Femur (tissue), 1 donor: ENCODE measurements at places on chromosomes 1 and 21.

DNA sequence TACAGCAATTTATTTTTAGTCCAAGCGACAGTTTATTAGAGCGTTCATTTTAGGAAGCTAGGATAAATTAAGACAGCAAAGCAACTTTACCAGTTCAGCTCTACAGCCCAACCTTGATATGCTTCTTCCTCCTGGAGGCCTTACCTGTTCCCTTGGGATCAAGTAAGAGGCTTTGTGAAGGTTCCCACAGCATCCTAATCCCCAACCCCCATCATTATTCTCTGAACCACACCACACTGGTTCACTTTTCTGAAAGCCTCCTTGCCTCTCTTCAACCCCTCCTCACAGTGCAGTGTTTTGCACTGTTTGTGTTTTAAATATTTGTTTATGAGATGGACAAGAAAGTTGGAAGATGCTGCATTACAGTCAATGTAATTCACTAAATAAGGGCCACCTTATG lies 126.3 kb upstream of the CXADR start:
- DNase-seq: no peak

DNA sequence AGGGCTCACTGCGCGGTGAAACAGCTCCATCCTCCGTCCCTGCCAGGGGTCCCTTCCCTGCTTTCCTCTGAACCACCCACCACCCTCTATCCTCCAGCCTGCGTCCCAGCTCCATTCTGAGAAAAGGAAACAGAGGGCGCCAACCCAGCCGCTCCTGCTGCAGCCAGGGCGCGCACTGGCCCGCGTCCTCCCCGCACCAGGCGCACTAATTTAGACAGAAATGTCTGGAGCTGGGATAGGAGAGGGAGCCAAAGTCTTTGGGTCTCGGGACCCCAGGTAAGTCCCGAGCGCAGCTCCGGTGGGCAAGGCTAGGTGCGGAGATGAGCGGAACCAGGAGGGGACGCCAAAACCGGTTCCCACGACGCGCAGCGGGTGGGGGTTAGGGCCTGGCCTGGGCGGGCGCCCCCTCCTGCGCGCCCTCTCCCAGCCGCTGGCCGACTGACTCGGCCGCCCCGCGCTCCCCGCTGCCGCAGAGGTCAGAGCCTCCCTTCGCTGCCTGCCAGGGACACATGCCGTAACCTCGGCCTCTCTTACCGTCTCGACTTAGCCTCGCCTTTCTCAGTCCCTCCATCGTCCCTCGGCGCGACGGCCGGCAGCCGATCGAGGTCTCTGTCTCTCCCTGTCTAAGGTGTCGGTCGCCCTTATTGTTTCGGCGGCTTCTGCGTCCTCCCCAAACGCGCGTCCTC lies 2.0 kb downstream of the CAMK2N1 start:
- no peak for DNase-seq

DNA sequence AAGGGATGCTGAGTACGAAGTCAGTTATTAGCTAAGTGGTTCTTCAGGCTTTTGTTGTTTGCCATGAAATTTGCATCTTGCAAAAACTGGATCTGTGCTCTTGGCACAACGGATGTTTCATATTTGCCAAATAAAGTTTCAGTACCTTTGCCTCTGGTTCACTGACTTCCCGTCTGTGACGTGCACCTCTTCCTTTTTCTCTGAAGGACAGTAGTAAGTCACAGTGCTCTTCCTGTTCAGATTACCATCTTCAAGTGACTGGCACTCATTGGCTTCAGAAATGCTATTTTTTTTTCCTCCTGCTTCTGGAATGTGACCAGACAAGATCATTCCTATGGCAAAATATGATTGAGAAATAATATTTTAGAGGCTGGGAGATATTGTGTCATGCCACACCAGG lies 75.9 kb upstream of the GREM2 start:
- DNase-seq: no peak

- DNase-seq: peak; percentile 63
These were observed 10.0 kb downstream of the SCNN1D start for GRCh38 chr1:1290238-1290731.

GRCh38 chr1:7942214-7942921 lies 1.7 kb upstream of the TNFRSF9 start:
- DNase-seq: peak; percentile 76

DNA sequence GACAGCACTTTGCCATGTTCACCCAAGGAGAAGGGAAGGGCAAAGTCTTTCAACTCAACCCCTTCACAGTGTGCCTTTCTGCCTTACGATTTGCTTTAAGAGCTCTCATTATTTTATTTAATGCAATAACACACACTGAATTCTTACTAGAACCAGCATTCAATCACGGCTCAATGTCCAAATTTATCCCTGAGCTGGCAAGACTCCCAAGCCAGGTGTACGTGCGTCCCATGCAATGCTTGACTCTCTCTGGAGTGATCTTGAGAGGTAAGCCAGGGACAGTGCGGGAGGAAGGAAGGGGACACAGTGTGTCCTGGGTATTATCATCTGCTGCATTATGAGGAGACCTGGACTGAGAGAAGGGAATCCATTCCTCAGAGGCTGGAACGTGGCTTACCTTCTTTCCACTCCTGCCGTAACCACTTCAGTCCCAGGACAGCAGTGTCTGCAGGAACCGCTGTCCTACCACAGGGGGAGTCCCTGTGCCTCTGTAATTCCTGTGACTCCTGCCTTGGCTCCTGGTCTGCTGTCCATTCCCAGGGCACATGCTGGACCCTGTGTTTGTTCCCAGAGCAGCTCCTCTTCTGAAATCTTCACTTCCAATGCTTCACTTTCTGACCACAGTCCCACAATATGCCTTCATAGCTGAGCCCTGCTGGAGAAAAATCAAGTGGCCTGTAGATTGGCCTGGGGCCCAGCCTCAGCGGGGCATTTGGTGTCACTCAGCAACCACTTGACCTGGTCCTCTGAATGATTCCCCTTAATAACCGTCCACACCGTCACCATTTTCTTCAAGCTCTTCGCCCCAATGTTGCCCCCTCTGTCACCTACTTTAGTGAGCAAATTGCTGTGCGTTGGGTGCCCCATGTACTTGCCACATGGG lies 28.6 kb upstream of the STUM start:
- DNase-seq: no peak

DNA sequence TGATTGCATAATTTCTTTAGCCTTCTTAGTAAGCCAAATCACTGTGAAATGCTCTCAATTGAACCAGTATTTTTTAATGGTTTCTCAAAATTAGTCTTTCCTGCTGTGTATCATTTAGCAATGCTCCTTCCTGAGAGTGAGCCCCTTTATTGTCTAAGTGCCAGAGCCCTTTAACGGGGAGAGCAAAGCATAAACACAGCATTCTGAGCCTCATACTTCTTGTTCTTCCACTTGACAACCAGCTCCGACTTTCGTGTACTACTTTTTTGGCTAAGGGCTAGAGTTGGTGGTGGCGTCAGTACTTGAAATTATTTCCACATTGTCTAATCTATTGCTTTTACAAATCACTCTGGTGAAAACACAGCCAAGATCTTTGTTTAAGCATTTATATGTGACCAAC lies 299.0 kb downstream of the TPR start:
- DNase-seq: no peak

DNA sequence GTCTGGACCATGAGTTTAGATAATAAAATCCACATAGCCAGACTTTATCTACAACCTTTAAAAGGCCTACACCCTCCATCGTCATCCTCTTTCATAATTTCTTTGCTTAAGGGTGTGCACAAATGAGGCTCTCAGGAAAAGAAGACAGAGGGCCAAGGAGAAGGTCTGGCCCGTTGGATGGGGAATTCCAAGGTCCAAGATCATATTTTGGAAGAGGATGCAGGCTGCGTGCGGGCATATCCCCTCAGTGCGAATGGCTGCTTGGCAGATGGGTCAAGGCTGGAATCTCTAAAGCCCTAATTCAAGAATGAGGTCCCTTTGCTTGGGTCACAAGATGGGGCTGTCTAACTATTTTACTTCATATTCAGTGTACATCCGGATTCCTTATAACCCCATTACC lies 782.2 kb upstream of the NCAM2 start:
- DNase-seq: no peak

DNA sequence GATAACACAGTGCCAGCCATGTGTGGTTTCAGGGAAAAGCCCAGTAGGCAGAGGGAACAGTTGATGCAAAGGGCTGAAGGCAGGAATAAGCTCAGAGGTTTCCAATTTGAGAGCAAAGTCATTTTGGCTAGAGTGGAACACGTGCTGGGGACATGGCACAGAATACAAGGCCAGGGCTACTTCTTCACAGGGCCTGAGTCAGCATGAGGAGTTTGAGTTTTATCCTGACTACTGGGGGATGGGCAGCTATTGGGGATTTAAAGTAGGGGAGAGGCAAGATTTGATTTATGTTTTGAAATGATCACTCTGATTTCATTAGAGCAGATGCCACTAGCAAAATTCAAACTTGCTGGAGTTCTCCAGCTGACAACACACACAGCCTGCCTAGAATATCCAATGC lies 241.1 kb upstream of the CSF3R start:
- DNase-seq: no peak

DNA sequence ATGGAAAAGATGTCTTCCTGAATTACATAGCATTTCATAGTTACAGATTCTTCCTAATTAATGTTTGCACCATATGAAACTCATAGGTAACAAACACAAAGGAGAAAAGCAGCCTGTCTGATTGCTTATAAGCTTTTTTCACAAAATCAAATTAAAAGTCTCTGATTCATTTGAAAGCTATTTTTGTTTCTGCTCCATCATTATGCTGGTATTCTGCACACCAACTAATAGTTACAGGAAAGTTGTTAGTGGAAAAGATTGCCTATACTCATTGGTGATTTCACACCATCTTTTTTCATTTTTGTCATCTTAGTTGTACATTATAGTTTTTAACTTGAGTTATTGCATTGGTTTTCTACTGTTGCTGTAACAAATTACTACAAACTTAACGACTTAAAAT lies 70.0 kb downstream of the PRKAA2 start:
- no peak for DNase-seq

GRCh38 chr1:147849098-147849895 lies 53.3 kb upstream of the GJA8 start:
- DNase-seq: no peak

- peak; percentile 63 for DNase-seq
These were observed 500 bp downstream of the EPHA10 start for GRCh38 chr1:37764414-37764825.

- no peak for DNase-seq
These were observed 14.0 kb upstream of the CD247 start for GRCh38 chr1:167532375-167532774.

DNA sequence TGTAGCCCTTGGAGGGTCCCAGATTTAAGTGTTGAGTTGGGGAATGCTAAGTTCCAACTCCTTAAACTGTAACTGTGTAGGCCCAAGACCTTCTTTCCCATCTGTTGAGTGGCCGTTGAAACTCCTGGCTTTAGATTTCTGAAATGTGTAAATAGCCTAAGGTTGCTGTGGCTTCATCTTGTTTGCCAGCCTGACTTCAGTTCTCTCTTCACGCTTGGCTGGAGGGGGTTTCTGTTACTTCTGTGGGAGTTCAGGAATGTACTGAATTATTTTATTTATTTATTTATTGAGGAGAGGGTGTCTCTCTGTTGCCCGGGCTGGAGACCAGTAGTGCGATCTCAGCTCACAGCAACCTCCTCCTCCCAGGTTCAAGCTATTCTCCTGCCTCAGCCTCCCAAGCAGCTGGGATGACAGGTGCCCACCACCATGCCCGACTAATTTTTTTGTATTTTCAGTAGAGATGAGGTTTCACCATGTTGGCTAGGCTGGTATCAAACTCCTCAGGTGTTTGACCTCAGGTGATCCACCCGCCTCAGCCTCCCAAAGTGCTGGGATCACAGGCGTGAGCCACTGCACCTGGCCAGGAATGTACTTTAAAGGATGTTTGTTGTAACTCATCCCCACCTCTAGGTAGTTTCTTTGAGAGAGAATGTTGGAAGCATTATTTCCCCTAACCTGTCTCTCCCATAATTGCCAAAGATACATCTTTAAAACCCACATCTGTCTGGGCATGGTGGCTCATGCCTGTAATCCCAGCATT lies 5.9 kb downstream of the TTC39A start:
- DNase-seq: no peak

DNA sequence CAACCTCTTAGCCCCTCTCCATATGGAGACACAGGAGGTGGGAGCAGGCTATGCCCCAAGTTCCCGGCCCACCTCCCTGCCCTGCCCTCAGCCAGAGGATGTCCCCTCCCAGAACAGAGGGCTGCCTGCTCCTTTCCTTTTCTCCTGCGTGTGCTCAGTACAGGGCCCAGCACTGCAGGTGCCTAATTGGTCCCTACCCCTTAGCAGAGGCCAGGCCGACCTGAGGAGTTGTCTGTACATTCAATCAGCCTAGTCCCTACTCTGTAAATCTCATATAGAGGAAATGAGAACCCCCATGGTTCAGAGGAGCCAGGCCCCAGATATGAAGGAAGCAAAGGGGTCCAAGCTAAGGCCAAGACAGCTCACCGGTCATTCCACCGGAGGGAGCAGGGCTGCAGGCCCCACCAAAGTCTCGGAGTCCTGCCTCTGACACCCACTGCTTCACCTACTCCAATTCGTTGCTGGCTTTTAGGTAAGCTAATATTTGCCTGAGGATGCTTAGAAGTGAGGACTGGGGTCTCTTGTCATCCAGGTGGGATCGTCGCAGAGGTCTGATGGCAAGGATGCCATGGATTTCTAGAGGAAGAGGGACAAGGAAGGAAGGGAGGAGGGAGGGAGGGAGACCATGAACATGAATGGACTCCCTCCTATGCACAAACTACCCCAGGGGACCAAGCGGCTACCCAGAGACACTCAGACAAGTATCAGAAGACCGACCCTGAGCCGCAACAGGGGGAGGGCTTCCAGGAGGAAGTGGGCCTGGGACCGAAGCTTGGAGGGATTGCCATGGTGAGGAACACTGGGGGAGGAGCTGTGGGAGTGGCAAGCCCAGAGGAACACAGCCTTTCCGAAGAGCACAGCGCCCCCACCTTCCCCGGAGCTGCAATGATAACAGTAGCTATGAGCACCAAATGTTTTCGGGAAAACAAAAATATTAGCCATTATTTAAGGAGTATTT lies 30.4 kb upstream of the FOXO6 start:
- DNase-seq: no peak

- DNase-seq: no peak
These were observed 575.1 kb upstream of the BEND5 start for GRCh38 chr1:49351768-49352167.

DNA sequence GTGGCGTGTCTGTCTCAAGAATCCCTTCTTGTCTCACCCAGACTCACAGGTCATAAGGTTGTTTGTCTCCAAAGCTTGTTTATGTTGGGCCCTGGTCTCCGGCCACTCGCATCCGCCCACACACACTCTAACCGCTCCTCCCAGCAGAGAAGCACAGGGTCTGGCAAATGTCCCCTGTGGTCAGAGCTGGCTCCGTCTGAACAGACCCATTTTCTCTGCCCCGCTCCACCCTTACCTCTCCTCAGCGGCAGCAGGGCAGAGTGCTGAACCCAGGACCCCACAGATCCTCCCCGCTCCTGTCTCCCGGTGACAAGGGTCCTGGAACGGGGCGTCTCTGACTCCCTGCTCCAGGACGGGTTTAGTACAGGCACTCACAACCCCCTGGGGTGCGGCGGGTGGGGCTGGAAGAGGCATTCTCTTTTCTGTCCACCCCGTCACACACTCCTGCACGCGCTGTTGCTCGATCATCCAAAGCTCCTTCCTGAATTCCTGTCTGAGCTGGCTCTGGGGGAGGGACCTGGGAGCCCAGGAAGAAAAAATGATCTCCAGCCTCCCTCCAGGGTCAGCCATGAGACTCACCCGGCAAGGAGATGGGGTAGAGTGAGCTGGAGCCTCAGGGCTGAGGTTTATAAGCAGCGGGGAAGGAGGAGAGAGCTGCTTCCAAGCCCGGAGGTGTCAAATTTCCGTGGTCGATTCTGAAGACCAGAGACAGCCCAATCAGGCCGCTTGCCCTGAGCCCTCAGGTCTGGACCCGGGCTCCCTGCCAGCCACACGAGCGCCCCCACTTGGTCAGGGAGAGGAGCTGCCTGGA lies at the start of gene S100A13:
Gene S100A13, minus strand, starts transcription at position 602 of the 811 bp plus-strand sequence. CDS start 1,033 bp downstream, outside the sequence.
- DNase-seq: peak; percentile 90

- DNase-seq: peak; percentile 32
These were observed 44.6 kb upstream of the SIM2 start for GRCh38 chr21:36654324-36654723.
